NCI-H524 treated with DMSO at 0.1 percent for 48 hours (cell line): ENCODE measurements at places on chromosomes 7 and 10.

DNA sequence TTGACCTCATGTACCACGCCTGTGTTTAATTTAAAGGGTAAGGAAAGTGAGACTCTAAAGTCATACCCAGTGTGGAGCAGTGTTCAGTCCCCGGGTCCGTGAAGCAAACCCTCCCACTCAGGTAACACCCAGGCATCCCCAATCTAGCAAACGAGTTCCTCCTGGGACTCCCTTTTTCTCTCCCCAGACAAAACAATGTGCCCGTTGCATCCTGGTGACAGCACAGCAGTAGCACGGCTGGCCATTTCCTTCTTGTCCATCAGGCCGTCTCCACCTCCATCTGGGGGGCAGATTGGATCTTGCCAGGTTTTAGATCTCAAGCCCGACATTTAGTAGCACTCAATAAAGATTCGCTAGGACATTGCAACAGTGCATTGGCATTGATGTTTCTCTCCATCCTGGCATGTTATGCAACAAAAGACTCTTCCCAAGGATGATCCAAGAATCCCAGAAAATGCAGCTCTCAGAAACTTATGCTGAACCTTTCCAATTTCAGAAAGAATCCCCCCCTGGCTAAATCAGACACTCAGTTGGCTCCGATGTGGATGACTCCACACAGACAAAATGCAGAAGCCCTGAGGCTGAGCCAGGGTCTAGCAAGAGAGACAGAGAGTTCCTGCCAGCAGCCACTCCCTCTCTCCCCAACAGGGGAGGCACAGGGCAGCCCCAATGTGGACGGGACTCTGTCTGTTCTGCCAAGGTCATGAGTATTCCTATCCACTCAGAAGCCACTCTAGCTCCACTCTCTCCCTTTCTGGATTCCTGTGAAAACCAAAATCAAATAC lies 274.5 kb upstream of the MGMT start:
- DNase-seq = no peak

DNA sequence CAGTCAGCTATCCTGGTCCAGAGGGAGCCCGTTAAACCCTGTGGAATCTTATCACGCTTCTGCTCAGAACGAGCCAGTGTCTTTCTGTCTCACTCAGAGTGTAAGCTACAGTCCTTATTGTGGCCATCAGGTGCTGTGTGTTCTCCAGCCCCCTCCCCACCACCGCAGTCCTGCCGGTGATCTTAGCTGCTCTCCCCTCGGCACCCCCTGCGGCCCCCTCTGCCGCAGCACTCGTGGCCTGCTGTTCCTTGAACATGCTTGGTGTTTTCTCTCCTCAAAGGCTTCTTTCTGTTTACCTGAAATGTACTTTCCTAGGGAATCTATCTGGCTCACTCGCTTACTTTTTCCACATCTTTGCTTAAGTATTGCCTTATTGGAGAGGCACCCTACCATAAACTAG lies 38.2 kb upstream of the TMEM236 start:
- no peak for DNase-seq

GRCh38 chr7:134901389-134902020 lies 84.8 kb upstream of the AGBL3 start:
- no peak for DNase-seq

- no peak for DNase-seq
These were observed 95.6 kb downstream of the SNX13 start for GRCh38 chr7:17844514-17845196.
